Lung (tissue), 17 donors: ENCODE measurements at places on chromosomes 2 and 18. TPM values are rescaled to one million over a fixed set of nuclear protein-coding genes. Genes with fewer than 3 reads are reported as not detected.

Gene RNF125
- 9.2 TPM for total RNA-seq

GRCh38 chr2:16035747-16036745, 95.7 kb downstream of the MYCN start:
- no peaks in the 10 kb centered on the region for H3K36me3 ChIP-seq
- no peaks in the 10 kb centered on the region for H3K27me3 ChIP-seq
- H3K4me3 ChIP-seq, result no peak overlapping the region

DNA sequence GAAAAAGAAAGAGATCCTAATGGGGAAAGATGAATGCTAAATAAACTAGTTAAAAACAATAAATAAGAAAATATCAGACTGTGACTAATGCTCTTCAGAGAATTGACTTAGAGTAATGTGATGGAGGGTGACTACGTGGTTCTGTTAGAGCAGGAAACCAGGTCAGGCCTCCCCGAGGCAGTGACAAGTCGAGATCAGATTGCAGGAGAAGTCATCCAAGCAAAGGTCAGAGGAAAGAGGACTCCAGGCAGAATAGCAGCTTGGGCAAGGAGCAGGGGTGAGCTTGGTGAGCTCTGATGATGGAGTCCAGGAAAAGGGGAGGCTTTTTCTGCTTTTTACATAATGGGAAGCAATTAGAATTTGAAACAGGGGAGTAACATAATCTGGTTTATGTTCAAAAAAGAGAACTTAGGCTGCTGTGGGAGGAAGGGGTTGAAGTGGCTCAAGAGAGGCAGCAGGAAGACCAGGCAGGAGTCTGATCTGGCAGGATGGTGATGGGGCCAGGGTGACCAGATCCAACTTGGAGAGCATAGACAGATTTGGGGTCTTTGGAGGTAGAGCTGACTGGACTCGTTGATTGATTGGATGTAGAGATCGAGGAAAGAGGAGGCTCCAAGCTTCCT, 27.3 kb upstream of the ITGB6 start:
- no peaks in the 10 kb centered on the region for H3K27me3 ChIP-seq
- no peak overlapping the region for H3K4me3 ChIP-seq
- peak overlapping the region; percentile 24 for H3K27ac ChIP-seq
- H3K36me3 ChIP-seq, result no peaks in the 10 kb centered on the region
- no peak for DNase-seq

- peaks cover 16% of the 10 kb centered on the region for H3K27me3 ChIP-seq
- H3K4me3 ChIP-seq, result no peak overlapping the region
- H3K4me1 ChIP-seq, result no peaks in the 10 kb centered on the region
- no peaks in the 10 kb centered on the region for H3K36me3 ChIP-seq
- no peak for DNase-seq
Measured at GRCh38 chr2:885230-886071, 65.2 kb upstream of the SNTG2 start.

DNA sequence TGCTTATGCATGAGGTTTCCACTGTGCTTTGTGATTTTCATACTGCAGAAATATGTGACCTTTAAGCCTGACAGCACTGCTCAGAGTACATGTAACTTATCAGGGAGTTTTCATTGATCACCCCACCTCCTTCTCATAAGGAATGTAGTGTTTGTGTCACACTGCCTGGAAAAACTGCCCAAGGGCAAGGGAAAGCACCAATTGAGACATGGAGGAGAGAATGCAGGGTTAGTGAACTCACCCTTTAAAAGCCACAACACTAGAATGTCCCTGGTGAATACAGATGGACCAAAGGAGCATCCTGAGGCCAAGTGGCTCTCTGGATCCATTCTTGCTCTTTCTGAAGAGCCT, 147.2 kb upstream of the SPATS2L start:
- no peaks in the 10 kb centered on the region for H3K4me1 ChIP-seq
- H3K4me3 ChIP-seq, result no peak overlapping the region
- H3K27me3 ChIP-seq, result no peaks in the 10 kb centered on the region
- no peak for DNase-seq
